Stimulated activated CD4-positive, alpha-beta T cell treated with anti-CD3 and anti-CD28 coated beads, Interleukin-1b, Interleukin-23, amount 100 ng/mL, for 1 hour (primary cell): ENCODE measurements at places on chromosomes 2 and 18.

GRCh38 chr2:238438856-238439849, 12.4 kb downstream of the ASB1 start:
- peak; percentile 26 for DNase-seq

DNA sequence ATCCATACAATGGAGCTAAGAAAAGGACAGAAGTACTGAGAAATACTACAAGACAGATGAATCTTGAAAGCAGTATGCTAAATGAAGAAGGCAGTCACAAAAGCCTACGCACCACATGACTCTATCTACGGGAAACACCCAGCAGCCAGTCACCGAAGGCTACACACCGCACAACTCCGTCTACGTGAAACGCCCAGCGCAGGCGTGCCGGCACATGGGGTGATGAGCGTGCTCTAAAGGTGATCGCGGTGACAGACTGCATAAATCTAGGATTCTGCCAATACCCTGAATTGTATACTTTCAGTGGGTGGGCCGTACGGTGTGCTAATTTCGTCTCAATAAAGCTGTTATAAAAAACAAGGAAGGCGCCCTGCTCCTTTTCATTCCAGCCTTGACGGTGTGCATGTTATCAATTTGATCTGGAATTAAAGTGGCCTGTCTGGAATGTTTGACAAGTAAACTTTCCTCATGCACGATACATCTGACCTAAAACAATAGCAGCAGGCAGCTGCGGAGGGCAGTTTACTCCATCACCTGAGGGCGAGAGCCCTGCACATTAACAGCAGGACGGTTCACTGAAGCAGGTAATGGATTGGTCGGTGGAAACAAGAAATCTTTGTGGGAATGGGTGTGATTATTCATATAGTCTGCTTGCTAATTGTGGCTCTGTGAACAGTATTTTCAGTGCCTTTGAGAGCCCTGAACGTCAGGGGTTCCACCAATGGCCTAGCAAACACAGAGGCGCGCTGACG, 86.2 kb upstream of the SALL3 start:
- DNase-seq: no peak

GRCh38 chr2:96733931-96734330, 5.9 kb downstream of the LMAN2L start:
- no peak for DNase-seq

DNA sequence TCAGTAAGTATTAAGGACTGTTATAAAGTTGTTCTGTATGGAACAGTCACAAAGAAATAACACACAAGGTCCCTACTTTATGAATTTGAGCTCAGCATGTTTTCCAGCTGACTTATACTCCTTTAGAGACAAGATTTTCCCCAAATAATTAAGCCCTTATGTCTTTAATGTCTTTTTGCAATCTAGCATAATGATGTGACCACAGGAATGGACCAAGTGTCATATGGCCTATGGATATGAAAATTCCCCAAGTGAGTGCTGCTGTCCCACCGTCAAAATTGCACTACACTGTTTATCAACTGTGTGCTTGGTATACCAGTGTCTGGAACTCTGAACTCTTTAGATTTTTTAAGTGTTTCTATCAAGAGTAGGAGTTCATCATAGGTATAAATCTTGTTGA, 369.6 kb downstream of the PID1 start:
- no peak for DNase-seq

- DNase-seq: no peak
Observed at GRCh38 chr18:10261344-10262276, 192.8 kb upstream of the APCDD1 start.

GRCh38 chr18:13893418-13893760, 21.9 kb downstream of the MC2R start:
- no peak for DNase-seq
